Stimulated activated CD4-positive, alpha-beta T cell treated with anti-CD3 and anti-CD28 coated beads, TNF-alpha, amount 100 ng/mL, for 4 hours (primary cell): ENCODE measurements at places on chromosomes 11 and 22.

- no peak for DNase-seq
Measured at GRCh38 chr11:28209906-28210305, 101.7 kb downstream of the METTL15 start.

DNA sequence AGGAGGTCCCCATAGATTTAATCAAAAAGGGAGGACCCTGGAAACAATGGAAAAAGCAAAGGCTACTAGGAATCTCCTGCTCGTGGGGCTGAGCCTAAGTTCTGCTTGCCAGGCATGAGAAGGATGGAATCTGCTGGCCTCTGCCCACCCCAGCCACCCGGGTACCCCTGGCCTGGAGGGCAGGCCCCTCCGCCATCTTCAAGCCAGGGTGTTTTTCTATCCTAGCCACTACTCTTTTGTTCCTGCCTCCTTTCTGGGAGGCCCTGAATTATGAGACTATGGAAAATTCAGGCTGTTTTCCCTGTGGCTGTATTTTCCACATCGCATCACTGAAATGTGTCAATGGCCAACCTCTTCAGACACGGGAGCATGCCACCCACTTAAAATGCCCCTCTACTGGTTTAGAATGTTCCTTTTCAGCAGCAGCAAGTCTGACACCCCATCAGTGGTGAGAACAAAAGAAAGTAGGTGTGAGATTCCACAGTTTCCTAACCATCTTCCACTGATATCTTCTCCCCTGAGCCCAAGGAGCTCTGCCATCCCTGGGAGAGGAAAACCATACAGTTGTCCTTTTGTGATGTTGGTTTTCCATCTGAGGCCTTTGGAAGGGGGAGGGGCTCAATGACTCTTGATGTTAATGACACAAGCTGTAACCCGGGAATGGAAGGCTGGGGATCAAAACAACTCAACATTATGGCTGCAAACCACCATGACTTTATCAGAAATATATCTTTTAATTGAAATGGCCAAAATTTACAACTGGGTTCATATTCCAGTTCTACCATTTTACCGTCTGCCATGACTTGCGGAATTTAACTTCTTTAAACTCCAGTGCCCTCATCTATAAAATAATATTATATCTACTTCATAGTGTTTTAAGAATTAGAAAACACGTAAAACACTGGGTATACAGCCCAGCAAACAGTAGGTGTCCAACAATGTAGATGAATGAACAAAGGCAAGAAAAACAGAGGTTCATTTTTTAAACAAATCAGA is 22.2 kb downstream of the DKK3 start:
- DNase-seq: no peak

DNA sequence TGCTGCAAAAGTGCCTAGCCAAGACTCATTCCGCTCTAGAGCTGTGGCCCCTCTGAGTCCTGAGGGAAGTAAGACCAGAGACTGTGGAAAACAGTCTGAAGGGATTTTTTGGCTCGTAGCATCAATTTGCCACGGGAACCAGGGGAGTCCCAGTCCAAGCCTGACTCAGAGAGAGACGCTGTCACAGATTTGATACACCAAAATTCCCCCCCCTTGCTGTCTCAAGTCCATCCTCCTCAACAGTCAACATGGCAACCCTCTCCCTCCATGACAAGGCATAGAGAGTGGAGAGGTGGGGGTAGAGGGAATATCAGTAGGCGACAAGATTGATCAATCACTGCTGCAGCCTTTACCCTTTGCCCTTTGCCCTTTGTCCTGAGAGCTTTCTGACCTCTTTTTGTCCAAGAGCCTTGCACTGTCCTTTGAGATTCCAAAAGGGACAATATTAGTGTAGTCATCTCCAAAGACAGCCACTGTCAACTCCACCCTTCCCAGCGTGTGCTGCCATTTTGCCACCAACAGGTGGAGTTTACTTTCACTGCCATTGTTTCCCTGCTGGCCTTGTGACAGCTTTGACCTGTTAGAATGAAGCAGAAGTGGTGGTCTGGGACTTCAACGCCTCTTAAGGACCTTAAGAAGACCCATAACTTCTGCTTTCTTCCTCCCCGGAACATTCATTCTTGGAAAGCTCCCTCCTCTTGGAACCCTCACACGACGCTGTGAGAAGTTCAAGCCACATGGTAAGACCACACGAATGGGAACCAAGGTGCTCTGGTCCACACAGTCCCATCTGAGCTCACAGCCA is 7.3 kb downstream of the SLC15A3 start:
- DNase-seq: no peak

DNA sequence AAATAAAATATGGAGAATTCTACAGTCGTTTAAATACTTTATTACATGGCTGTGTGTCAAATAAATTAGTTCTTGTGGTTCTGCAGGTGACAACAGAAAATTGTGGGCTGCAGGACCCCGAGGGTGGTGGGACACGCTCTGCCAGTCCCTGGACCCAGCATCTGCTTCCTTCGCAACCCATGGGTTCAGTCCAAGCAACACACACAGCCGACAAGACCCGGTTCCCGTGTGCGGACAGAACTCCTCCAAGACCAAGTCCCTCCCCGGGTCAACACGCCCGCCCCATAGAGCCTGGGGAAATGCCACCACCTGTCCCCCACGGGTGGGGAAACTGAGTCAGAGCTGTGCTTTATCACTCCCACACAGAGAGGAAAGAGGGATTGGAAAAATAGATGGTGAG is 238.9 kb downstream of the BRD1 start:
- DNase-seq: no peak

- DNase-seq: no peak
Measured at GRCh38 chr11:63804259-63804658, 9.0 kb upstream of the SPINDOC start.

- DNase-seq: no peak
Measured at GRCh38 chr22:41411021-41411851, 29.5 kb downstream of the TEF start.

- no peak for DNase-seq
Measured at GRCh38 chr22:28381429-28382167, 298.0 kb downstream of the TTC28 start.
